ENCODE measurements at places on chromosomes 1 and 21. TPM values are rescaled to one million over a fixed set of nuclear protein-coding genes. Genes with fewer than 3 reads are reported as not detected.

Gene RPTN
- total RNA-seq = not detected

Gene OR10J5
- total RNA-seq = not detected

Gene MMP23B
- total RNA-seq = 19.3 TPM

Gene CCT8
- total RNA-seq = 273 TPM

Gene TNFRSF4
- not detected for total RNA-seq

All from myometrial cell (primary cell).